ENCODE measurements at places on chromosomes 7 and 10.

DNA sequence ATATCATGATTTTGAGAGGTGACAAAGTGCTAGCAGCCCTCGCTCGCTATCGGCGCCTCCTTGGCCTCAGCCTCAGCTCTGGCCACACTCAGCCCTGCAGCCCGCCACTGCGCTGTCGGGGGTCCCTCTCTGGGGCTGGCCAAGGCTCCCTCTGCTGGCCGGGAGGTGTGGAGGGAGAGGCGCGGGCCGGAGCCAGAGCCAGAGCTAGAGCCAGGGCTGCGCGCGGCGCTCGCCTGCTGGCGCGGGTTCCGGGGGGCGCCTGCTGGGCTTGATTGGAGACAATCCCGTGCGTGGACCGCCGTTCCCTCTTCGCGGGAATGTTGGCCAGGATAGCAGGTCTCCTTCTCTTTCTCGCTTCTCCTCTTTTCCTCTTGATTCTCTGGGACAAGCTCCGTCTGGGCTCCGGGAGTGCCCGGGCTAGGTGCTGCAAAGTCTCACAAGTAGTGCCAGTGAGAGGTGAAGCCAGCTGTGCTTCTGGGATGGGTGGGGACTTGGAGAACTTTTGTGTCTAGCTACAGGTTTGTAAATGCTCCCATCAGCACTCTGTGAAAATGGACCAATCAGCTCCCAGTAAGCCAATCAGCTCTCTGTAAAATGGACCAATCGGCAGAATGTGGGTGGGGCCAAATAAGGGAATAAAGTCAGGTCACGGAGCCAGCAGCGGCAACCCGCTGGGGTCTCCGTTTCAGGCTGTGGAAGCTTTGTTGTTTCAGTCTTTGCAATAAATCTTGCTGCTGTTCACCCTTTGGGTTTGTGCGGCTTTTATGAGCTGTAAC, 43.4 kb upstream of the ELMO1 start:
- DNase-seq = no peak

GRCh38 chr10:22618078-22618785, 96.1 kb downstream of the PIP4K2A start:
- DNase-seq = no peak

DNA sequence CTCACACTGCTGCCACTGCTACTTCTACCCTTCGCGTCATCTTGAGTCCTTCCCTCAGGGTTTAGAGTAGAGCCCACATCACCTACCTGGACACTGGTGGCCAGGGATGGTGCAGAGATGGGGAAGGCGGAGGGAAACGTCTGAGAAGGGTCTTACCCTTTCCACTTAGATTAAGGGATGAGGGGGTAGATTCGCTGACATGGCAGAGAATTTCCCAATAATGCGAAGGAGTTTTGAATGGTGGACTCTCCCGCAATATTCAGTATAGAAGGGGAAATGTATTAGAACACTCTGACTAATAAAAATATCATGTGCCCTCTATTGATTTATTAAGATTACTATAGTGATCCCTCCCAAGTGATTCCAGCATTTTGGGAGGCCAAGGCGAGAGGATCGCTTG, 209.5 kb upstream of the KIAA1217 start:
- no peak for DNase-seq

- no peak for DNase-seq
Observed at GRCh38 chr10:80927419-80928078, 389.8 kb downstream of the SH2D4B start.

- DNase-seq = peak; percentile 79
Observed at GRCh38 chr10:128150045-128150493, 23.8 kb upstream of the MKI67 start.

DNA sequence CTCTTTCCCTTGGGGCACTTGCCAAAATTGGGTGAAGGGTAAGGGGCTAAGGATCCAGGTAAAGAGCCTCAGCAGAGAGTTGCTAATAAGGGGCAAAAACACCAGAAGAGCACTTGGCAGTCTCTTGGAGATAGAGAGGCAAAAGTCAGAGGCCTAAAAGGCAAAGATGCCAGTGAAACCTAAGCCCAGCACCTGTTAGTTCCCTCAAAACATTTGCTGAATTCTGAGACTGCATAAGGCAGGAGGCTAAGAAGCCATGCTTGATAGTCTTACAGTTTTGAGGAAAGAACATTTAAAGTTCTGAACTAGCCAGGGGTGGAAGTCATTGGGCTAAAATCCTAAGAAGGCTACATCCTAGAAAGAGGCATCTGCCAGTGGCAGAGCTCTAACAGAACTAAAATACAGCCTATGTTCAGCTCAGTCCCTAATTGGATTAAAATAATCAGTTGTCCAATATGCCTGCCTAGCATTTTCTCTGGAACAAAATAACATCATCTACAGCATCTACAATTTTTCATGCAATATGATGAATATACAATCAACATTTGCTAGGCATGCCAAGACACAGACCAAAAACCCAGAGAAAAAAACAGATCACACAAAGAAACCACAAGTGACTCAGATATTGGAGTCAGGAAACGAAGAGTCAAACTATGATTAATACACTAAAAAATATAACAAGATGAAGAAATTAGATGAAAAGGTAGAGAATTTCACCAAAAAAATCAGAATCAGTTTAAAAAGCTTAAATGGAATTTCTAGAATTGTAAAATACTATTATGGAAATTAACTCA, 7.7 kb downstream of the HTR7 start:
- DNase-seq = no peak

DNA sequence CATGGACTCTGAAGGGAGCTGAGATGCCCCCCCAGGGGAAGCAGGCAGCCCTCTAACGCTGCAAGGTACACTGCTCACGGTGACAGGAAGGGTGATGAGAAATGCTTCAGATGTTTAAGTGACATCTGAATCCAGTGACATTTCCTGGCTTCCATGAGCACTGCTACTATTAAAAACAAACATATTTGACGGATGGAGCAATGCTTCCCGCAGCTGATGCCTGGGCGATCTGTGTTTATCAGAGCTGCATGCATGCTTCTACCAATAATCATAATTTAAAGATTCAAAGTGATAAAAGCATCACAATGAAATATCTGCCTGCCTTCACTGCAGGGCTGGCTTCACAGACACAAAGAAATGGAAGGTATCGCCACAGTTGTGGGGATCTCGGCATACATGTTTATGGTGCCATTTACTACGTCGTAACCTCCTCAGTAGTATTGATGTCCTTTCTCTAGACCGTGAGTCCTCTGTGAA, 66.1 kb upstream of the AOAH start:
- no peak for DNase-seq

GRCh38 chr7:51374936-51375335, 58.3 kb upstream of the COBL start:
- DNase-seq = no peak
